GM04504 (cell line): ENCODE measurements at places on chromosomes 11 and 22.
A peak's percentile ranks its signal among the peaks of the same experiment; 100 is the strongest.

DNA sequence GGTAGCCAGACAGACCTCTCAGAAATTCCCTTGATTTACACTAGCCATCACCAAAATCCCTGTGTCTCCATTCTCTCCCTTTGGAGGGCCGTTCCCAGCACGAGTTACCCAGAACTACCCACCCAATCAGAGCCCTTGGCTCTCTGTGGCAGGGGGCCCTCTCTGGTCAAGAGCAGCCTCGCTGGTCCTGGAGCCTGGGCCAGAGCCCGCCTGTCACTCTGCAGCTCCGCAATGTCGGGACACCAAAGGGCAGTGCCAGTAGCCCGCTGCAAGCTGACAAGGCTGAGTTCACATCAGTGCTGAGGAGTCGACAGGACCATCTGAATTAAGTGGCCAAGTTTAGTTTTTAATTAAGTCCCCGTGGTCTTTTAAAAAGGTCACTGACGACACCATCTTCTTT lies 241.6 kb downstream of the ST3GAL4 start:
- DNase-seq, result no peak

DNA sequence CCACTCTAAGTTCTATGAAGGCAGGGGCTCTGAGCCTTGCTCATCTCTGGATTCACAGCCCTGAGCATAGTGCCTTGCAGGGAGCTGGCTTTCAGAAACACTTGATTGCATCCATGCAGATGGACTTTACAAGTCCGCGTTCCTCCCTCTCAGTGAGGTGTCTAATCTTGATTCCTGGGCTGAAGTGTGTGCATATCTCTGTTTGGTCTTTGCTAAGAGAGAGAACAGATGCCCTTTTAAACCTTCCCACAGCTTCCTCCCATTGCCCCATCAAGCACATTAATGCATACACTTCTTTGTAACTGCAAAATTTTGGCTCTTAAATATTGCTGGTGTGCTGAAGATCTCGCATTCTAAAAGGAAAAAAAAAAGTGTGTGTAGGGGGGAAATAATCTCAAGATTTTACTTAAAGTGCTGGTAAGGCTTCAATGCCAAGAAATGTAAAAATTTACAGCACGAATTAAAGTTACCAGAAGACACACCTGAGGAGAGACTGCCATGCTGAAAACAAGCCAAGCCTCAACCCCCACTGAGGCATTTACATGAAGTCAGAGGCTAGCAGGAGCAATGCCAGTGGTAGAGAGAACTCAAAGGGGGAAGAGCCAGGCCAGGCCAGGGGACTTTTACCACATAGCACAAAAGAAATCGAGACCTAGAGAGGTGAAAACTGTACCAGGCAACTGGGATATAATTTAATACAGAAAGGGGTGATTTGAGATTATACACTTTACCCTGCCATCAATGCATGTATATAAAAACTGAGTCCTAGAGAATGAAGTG lies 492.1 kb downstream of the SOX6 start:
- no peak for DNase-seq

GRCh38 chr11:68498321-68498720 lies 37.8 kb downstream of the PPP6R3 start:
- no peak for DNase-seq

DNA sequence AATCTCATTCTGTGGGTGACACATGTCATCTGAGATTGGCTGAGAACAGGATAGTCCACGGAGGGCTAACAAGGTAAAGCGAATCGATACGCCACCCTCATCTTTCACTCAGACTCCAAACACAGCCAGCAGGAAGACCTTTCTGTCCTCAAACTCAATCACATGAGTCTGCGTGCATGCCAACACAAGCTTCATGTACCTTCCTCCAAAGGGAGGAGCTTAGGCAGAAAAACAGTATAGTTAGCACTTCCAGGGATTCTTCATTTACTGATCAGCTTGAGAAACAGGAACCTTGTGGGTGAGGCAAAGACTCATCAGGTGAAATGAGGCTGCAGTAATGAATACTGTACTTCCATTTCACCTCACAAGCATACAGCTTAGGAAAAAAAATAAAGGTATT lies 767.1 kb upstream of the API5 start:
- DNase-seq, result no peak

- DNase-seq, result no peak
Measured at GRCh38 chr11:39102236-39102635, 2357.2 kb downstream of the LRRC4C start.

- DNase-seq, result peak; percentile 66
Measured at GRCh38 chr11:76807206-76807875, 24.2 kb downstream of the TSKU start.
